ENCODE measurements at places on chromosomes 5 and 9.
A peak's percentile ranks its signal among the peaks of the same experiment; 100 is the strongest.

DNA sequence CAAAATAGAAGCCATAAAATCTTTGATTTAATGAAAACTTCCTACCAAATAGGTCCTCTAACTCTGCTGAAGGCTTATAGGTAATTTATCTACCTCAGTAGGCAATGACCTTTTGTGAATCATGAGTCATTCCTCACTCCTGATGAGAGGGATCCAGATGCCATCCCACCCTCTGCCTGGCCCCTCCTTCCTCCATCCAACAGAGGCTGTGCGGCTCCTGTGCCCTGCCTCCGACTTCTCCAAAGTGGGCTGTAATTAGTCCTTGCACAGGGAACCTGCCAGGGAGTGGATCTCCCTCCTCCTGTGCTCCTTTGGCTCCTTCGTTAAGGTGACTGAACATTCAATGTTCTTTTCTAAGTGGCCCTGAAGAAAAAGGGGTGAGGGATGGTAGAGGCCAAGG lies 213.9 kb upstream of the TBCA start:
- no peak for DNase-seq

- no peak for DNase-seq
Measured at GRCh38 chr9:20361656-20362570, 260.4 kb downstream of the MLLT3 start.

DNA sequence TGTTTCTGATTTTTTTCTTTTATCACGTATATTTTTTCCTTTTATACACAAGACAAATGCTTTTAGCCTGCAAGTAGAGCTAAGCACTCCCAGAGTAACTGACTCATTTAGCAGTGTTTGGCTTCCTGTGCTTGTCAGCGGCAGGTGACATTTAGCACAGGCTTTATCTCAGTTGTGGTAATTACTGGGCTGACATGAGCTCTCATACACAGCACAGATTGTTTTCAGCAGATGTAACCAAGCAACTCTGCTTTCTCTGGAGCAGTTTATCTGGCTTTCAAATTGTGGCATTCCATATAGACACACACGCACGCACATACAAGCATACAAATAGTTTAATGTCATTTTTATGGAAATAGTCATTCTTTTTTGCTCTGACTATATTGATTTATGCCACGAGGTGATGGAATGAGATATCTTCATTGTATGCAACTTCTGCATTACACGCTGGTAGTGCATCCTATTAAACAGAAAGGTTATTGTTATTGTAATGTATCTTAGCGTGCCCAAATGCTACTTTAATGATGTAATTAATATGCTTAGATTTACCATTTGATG lies 379.0 kb upstream of the GRAMD2B start:
- no peak for DNase-seq

DNA sequence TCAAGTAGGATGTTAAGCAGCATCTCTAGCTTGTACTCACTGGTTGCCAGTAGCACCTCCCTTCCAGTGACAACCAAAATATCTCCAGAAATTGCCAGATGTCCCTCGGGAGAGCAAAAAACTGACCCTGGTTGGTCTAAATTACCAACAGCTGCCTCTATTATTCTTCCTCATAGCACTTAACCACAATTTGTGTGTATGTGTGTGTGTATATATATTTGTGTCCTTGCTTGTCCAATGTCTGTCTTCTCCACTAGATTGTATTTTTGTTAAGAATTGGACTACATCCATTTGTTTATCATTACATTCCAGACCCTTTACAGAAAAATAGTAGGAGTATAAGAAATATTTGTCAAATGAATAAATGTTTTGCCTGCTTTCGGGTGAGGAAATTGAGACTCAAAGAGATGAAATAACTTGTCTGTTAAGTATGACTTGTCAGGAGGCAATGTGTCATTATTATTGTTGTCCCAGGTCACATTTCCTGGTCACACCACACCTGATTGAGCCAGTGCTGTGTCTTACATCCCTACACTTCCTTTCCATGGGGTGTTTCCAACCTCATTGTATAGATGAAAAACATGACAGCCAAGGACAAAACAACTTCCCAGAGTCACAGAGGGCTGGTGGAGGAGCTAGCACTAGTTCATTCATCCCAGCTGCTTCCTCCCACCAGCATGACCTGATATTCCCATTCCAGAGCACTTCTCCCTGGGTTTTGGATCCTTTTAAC lies 11.4 kb upstream of the GRPEL2 start:
- peak; percentile 55 for DNase-seq

DNA sequence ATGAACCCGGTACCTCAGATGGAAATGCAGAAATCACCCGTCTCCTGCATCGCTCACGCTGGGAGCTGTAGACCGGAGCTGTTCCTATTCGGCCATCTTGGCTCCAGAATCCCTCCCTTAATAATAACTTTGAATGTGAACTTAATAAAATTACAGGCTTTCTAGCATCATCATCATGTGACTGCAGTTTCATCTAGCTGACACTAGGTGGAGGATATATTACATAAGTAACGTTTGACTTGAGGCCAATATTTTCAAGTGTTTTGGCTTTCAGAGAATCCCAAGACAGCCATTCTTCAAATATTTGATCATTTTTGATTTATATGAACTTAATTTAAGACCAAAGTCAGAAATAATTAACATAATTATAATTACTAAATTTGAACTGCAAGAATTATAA lies 474.9 kb upstream of the CDH10 start:
- DNase-seq, result no peak

DNA sequence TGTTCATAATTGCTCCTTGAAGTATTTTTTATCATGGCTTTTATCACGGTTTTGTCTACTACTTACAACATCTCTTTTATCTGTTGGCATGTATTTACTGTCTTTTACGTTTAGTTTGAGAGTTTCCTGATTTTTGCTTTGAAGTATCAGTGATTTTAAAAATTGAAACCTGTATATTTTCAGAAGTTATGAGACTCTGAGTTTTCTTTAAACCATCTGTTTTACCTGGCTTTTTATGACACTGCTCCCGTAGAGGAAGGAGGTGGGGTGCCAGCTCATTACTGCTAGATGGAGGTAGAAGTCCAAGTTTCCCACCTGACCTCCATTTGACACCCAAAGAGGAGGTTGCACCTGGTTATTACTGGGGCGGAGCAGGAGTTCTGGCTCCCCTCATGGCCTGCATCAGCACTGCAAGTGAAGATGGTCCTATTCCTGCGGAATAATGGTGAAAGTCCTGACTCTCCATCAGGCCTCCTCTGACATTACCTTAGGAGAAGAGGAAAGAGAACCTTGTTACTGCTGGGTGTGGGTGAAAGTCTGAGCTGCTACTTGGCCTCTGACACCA lies 10.0 kb upstream of the ZNF131 start:
- no peak for DNase-seq

DNA sequence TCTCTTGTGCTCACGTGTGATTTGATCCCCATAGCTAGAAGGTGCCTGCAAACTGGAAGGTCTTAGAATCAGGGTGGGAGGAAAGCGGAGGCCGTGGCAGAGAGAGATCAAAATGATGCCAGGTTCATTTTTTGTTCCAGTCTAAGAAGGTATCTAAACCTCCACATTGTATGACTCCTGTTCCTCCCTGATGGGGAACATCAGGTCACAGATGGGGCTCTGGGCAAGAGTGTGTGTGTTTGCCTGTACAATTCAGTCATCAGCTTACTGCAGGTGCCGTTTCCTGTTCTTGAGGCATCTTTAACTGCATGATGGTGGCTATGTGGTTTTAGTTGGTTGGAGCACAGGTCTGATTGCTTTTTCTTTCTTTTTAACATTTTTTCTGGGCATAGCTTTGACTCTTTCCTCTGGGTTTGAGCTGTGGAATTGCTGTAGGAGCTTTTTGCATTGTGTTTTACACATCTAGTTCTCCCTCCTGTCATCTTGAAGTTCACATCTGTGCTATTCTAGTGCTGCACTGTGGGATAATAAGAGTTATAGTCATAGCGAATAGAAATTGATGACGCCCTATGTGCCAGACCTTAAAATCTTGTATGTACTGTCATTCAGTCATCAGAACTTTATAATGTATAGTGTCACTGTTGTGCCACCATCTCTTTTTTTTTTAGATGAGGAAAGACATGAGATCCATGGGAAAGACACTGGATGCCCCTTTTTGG lies 30.8 kb downstream of the ARHGAP26 start:
- DNase-seq, result no peak

GRCh38 chr5:139747583-139748504 lies 47.8 kb upstream of the PSD2 start:
- no peak for DNase-seq

DNA sequence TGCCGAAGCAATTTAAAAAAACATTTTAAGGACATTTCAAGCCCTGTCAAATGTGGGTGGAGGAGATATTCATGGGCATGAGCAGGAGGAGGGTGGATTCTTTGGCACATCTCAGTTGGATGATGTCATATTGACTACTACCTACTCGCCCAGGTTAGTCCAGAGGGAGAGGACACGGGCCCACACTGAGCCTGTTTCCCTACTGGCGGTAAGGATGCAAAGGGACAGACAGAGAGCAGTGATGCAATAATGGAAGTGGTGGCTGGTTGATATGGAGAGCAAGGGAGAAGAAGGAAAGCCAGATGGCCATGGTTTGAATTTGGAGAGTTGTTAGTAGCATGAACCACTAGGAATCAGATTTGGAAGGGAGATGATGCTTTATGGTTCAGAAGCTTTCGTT lies 34.1 kb upstream of the PDE8B start:
- DNase-seq, result no peak

DNA sequence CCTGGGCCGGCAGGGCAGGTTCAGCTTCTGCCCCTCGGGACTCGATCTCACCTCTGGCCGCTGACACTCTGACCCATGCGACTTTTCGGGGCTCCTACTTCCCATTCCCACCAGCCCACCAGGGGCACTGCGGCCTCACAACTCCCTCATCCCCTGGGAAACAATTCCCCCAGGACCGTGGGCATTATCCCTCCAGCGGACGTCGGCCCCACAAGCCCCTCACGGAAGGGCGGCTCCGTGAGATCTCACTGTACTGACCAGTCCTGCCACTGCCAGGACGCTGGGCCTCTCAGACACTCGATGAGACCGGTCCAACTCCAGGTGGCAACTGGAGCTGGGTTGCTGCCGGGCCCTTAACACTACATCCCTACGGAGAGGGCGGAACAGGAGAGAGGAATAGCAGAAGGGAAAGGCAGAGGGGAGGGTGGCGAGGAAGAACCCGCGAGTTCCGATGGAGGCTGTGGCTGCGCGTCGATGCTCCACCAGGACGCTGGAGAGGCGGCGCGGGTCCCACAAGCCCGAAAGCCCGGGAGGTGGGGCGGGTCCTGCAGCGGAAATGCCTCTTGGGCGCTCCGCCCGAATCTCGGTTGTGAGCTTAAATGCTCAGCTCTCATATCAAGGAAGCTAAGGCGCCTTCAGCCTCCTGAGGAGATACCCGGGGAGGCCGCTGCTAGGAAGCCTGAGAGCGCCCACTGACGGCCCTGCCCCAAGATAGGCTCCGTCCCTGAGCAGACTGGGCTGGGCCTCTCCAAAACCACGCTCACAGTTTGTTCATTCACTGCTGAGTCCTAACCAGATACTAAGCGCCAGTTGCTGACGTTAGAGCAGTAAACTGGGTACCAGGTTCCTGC lies 36.3 kb downstream of the VCP start:
- no peak for DNase-seq

GRCh38 chr9:138059196-138059595 lies 181.6 kb downstream of the CACNA1B start:
- no peak for DNase-seq

DNA sequence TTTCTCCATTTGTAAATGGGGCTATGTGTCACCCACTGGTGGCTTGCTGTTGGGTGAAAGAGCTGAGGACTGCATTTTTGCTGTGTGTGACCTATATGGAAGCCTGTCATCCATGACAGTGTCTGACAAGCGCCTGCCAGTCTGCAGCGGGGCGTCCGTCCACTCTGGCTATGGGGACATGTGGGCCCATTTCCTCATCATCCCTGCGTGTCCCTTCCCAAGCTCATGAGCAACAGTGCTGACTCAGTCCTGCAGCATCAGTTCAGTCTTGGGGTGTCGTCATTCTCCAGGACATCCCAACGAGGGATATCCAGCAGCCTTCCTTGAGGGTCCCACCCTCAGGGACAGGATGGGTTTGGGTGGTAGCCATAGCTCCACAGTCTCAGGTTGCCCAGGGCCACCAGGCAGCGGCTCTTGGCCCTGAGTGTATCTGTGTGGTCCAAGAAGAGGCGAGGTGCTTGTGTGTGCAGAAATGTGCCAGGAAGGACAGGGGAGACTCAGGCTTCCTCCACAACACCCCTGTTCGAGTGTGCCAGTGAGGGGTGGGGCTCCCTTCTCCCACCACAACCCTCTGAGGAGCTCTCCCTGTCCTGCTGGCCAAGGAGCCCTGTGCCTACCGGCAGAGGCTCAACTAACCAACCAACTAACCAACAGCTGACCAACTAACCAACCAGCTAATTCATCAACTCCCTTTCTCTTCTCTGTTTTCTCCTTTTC lies 2.1 kb downstream of the FGD3 start:
- DNase-seq, result no peak

DNA sequence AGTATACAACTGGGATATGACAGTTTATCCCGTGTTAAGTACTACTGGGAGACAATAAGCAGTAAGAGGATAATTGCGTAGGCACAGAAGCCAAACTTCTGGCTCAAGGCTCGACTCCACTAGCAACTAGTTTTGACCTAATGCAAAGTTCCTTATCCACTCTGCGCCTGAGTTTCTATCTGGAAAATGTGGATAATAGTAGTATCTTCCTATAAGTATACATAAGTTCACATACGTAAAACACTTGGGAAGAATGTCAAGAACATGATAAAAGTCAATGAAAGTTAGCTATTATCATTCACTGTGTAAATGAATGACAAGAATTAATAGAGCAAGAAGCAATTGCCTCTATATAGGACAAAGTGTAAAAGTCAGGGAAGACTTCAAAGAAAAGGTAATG lies 45.7 kb downstream of the FTMT start:
- no peak for DNase-seq

DNA sequence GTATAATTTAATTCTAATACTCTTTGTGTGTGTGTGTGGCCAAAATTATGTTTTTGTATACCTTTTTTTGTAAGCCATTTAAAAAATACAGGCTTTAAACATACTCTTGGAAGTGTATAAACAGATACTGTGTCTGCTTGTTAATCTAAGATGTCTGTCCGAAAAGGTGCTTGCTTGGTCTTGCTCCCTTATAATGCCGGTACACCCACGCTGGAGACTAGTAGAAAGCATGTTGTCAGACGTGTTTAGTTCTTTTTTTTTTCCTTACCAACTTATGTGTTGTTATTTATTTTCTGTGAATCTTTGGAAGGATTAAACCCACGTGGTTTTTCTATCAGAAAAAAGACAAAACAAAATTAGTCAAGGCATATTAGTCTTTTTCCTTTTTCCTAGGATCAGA lies 9.5 kb downstream of the GAPVD1 start:
- no peak for DNase-seq

DNA sequence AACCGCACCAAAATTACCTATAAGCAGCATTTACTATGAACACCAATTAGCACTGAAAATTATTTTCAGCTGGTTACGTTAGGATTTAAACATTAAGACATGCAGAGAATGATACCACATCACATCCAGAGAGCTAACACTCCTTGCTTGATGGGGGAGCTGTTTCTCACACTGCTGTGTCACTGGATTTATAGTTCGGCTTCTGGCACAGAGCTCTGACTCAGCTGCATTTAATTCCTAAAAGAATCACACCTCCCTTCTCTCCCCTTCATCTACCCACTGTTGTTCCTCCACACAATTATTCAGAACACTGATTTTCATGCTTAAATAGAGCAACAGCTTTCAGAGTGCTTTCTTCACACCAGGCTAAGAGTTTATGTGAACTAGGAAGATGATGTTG lies 82.6 kb upstream of the SV2C start:
- no peak for DNase-seq

GRCh38 chr5:61262080-61262479 lies 70.0 kb upstream of the ZSWIM6 start:
- DNase-seq, result no peak
